Frontal cortex (tissue), 4 donors: ENCODE measurements at places on chromosomes 16 and 17. TPM values are rescaled to one million over a fixed set of nuclear protein-coding genes. Genes with fewer than 3 reads are reported as not detected.

Gene DLX3
- not detected for total RNA-seq

DNA sequence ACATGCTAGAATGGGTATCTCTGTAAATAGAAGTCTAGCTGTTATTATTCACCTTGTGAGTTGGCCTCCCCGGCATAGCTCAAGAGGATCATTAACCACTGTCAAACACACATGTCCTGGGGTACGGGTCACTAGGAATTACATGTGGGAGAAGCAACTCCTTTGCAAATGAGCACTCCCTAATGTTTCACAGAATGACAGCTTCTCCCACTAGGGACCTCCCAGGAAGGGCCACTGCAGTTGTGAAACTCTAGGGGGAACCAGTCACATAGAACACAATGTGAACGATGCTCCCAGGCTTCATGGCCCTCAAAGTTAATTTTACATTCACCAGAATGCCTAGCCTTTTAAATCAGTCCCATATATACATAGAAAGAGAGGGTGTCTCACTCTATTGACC lies 12.4 kb upstream of the ZNF19 start:
- no peak for DNase-seq

- DNase-seq: no peak
Measured at GRCh38 chr16:373848-374615, 3.7 kb upstream of the MRPL28 start.

GRCh38 chr17:48630009-48630924 lies 4.1 kb upstream of the HOXB9 start:
- no peak for DNase-seq

GRCh38 chr17:73562896-73563295 lies 81.3 kb downstream of the SDK2 start:
- no peak for DNase-seq

DNA sequence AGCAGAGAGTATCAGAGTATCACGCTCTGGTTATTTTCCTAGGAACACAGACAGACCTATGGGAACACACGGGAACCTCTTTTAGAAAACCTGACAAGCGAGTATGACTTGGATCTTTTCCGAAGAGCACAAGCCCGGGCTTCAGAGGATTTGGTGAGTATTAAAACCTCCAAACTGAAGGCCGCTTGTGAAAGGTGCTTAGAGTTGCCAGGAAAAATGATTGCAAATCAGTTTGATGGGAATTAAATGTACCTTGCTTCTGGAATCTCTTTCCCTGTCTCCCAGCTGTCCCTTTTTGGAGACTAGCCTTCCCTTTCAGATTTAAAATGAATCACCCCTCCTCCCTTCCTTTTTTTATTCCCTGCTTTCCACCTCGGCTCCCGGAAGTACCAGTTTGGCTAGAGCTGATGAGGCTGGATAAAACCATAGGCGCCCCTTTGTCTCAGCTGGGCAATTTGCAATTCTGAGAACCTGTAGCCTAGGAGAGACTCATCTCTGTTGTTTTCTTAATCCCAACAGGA lies 27.3 kb downstream of the KAT7 start:
- DNase-seq: no peak

GRCh38 chr17:45973099-45973780 lies 25.8 kb upstream of the STH start:
- DNase-seq: no peak

GRCh38 chr16:23499801-23500200 lies 10.5 kb downstream of the GGA2 start:
- no peak for DNase-seq

Gene KRTAP2-1
- not detected for total RNA-seq

DNA sequence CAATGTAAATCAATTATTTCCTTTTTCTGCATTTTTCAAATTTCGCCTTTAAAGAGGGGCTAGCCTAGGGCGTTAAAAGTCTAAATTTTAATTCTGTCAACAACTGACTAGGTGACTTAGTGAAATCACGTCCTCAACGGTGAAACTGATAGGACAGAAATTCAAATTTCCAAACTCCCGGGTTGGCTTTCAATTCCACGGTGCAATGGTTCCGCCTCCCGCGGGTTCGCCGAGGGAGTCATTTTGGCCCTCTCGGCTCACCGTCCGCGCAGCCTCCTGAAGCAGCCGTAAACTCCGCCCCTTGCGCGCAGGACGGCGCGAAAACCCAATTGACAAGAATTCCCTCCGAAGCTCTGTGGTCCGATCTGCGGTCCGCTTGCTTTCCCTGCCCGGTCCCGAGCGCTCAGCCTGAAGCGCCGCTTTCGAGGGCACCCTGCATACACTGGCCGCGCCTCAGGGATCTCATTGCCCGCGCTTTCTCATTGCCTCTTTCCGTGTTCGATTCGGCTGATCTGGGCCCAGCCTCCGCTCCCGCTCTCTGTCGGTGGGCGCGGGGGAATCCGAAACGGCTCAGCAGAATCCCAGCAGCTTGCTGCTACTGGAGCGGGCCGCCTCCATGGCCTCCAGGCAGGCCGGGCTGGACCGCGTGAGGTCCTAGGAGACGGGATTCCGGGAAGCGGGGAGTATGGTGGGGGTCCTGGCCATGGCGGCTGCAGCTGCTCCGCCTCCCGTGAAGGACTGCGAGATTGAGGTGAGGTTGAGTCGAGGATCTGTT lies at the start of gene ATAD5:
Gene ATAD5 (plus strand): TSS at position 304 of the 775 bp plus-strand sequence. CDS start 382 bp downstream, at position 686.
- peak; percentile 84 for DNase-seq

Gene NEUROD2
- 44.8 TPM for total RNA-seq

DNA sequence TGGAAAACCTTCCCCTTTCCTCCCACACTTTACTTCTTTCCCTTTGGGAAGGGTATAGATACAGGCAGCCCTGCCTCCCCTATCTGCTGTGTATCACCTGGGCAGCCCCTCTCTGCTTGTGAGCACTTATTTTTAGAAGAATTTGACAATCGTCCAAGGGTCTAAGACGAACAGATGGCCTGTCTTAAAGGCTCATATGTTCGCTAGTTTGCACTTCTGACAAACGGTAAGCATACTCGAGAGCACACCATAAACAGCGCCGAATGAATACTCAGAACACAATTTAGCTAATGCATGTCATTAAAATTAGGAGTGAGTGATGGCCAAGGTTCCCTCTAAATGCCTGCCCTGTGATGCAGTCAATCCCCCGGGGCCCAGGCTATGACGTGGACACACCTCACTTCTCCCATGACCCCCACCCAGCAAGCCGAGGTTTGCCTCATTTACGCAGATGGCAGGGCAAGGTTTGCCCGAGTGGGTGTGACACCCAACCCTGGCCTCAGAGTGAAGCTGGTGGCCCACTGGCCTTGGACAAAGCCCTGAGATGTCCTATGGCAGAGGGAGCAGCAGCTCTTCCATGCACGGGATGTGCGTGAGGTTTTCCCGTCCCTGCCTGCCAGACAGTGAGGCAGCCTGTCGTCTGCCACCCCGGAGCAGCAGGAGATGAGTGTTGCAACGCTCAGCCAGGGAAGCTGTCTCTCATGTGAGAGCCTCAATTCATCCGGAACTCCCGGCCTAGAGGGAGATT lies 125.2 kb downstream of the C16orf78 start:
- DNase-seq: no peak

Gene SYT17
- total RNA-seq: 8.2 TPM

Gene LGALS9B
- total RNA-seq: not detected

DNA sequence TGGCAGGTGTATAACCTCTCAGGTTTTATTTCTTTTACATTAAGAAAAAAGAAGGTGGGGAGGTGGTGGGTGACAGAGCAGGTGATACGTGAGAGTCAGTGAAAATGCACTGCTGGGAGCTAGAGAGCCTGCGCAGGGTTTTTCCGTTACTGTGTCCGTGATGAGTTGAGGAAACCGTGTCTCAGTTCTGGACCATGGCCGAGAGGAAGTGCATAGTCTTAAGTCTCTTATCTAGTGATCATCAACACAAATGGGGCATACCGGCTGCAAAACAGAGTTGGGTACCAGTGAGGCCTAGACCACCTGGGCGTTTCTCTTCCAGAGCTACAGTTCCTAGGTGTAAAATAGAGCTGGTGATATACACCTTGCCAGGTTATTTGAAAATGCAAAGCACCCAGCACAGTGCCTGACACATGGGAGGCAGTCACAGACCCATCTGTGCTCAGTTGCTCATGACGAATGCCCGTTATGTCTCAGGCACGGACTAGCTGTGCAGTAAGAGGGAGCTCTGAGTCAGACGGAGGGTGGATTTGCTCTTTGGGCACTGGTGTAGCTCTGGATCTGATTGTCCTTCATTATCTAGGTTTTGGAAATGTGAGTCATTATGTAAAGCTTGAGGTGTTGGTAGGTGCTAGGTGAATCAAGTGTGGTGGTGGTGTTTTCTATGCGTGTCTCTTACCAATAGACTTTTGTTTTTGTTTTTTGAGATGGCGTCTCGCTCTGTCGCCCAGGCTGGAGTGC lies 60.9 kb downstream of the RPTOR start:
- DNase-seq: no peak

Gene ACSM2A
- not detected for total RNA-seq

- DNase-seq: peak; percentile 82
Measured at GRCh38 chr17:43994272-43995149, 9.9 kb upstream of the NAGS start.

- no peak for DNase-seq
Measured at GRCh38 chr17:42309986-42310786, 21.9 kb downstream of the STAT5A start.

- DNase-seq: no peak
Measured at GRCh38 chr17:30905742-30906100, 317 bp downstream of the TEFM start.

DNA sequence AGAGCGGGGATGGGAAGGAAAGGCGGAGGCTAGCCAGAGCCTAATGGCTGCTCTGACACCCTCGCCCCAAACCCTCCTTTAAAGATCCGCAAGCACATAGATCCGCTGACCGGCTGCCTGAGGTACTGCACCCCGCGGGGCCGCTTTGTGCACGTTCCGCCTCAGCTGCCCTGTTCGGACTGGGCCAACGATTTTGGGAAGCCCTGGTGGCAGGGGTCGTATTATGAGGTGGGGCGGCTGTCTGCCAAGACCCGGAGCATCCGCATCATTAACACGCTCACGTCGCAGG lies 663 bp downstream of the CYB5D1 start:
- DNase-seq: no peak

Gene ZP2
- not detected for total RNA-seq

- DNase-seq: no peak
Measured at GRCh38 chr17:45256114-45256966, 5.6 kb downstream of the SPATA32 start.

Gene PRPSAP2
- 164 TPM for total RNA-seq

DNA sequence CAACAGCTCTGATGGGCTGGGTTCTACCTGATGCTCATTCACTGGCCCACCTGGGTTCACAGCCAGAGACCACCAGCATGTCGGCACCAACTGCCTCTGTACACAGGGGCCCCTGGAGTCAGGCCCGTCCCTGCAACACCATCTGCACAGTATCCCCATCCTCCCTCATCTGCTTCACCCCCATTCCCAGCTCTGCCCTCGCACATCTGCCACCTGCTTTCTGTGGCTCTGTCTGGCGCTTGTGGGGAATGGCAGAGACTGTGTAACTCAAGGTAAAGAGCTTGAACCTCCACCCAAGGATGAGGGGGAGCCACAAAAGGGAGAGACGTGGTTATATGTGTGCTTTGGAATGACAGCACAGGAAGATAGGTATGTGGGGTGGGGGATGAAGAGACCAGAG lies 27.2 kb downstream of the SMPD3 start:
- no peak for DNase-seq

- no peak for DNase-seq
Measured at GRCh38 chr16:66207139-66207882, 159.2 kb upstream of the CDH5 start.

DNA sequence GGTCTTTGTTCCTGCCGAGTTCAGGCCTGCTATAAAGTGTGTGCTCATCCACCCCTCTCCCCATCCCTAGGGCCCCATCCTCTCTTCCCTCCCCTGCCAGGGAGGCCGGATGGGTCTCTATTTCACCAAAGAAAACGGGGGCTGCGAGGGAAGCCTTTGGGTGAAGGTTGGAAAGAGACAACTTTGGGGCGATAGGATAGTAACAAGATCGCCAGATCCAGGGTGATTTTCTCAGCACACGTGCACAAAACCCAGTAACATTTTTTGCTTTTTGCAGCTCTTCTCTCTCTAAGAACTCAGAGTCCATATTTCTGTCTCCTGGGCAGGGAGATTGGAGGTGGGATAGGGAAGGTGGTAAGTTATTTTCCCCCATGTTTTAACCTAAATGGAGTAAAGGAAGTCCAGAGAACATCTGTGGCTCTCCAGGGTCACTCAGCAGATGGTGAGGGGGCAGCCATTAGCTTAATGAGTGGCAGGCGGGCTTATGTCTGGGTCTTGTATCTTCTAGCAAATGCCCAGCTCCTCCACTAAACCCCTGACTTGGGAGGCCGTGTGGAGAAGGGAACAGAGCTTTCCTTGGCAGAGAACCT lies 6.9 kb downstream of the CCR7 start:
- no peak for DNase-seq

Gene TBC1D3B
- 1.6 TPM for total RNA-seq

- DNase-seq: no peak
Measured at GRCh38 chr16:80875616-80876015, 71.2 kb upstream of the CDYL2 start.

- DNase-seq: peak; percentile 54
Measured at GRCh38 chr17:31095236-31096105, 694 bp downstream of the NF1 start.

Gene RUNDC3A
- 123 TPM for total RNA-seq

Gene P2RX1
- not detected for total RNA-seq

DNA sequence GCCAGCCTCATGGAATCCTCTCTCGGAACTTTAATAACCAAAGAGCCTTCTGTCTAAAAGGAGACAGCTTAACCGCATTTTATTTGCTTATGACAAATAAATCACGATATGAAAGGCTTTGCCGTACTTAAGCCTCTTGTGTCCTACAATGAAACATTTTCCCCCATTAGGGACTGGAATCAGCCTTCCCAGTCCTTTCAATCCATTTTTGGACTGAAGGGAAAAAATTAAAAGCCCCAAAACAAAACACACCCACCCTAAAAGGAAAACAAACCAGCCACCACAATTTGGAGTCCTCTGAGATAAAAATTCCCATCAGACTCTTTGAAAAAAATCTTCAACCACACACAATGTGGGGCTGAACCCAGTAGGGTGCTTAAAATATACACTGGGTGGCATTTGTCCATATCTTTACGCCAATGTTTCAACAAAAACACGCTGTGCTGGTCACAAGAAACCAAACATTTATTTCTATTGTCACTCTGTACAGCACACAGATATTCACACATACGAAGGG lies 3.0 kb downstream of the HOXB4 start:
- no peak for DNase-seq

DNA sequence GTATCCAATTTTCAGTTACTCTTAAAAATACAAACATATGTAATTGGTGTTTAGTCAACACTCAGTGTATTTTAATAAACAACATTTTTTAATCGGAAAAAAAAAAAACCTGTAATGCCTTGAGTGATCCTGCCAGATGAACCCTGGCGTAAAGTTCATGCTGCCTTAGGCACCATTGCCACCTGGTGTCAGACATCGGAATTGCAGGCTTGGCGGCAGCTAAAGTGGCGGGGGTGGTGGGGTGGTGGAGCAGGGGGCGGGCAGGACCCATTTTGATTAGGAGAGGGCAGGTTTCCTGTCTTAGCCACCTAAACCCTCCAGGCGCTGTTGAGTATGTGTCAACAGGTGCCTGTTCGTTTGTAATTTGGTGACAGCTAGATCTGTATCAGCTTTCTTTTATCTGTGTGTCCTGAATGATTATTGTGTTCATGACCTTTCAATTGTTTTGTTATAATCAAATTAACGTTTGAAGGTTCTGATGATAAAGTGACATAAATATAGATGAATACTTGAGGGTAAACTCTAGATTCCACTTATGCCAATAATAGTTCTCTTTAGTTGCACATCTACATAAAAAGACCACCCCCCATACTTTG lies 588.7 kb downstream of the CDH13 start:
- no peak for DNase-seq

Gene OR3A3
- total RNA-seq: not detected
